HT-29 (cell line): ENCODE measurements at places on chromosomes 7 and 10.

DNA sequence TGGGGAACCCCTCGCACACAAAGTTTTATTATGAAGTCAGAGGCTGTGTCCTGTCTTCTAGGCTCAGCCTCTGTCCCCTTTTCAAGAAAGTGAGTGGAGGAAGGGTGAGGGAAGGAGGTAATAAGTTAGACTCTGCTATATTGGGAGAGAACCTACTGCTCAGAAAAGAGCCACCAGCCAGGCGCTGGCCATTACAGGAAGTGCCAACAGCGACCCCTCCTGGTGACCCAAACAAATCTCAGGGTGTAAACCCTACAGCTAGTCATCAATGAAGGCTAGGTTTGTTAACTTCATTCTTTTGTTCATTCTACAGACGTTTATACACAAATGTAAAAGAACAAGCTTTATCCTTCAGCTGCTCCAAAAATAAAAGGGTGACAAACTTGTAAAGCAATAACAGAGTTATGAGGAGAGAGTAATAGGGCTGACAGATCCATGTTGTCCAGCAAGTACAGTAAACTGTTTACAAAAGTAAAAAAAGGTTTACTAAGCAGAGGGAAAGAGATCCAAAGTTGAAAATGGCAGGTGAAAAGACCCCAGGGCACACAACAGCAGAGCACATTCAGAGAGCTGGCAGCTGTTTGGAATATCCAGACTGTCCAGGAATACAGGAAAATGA is 82.7 kb downstream of the FAM204A start:
- DNase-seq: peak; percentile 50

DNA sequence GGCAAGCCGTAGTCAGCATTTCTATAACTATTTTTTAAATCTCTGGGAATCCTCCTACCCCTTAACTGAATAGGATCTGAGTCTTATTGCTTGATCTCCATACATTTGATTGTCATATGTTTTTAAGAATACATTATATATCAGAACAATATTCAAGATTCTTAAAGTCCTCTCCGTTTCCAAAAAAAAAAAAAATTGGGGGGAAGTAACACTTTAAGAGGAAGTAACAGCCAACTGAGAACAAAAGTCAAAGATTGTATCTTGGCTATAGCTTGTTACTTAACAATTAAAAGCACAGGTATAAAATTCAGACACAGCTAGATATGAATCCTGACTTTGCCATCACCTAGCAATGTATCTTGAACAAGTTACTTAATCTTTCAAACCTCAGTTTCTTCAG is 169.9 kb upstream of the ADO start:
- no peak for DNase-seq

GRCh38 chr7:111363099-111363498 is 199.2 kb downstream of the IMMP2L start:
- no peak for DNase-seq

DNA sequence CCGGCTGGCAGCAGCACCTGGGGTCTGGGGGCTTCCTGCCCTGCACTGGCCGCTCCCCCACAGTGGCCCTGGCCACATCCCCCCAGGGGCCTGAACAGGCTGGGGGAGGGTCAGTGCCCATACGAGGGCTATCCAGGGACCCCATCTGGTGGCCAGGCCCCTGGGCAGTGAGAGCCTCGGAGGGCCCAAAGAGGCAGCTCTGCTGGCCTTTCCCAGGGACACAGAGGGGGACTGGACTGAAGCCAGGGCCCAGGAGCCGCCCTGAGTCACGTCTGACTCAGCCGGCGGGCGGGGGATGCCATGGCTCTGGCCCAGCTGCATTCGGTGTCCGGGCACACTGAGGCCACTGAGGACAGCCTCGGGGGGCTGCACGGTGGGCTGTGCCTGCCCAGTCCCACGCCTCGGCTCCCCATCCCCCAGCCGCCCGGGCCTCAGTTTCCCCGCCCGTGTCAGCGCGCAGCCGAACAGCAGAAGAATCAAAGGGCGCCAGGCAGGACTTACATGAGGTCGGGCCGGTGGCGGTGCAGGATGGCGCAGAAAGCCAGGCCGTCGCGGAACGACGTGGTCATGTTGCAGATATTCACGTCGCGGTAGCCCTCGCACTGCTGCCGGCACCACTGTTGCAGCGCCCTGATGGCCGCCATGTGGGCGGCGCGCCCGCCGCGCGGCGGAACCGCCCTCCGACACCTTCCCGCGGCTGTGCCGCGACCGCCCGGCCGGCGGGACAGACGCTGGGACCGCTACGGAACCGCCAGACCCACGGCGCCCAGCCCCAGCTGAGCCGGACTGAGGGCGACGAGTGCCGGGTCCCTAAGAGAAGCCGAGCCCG is at the start of gene MICALL2:
TSS of gene MICALL2 (minus strand) at position 788 of the 829 bp plus-strand sequence. CDS start at position 644, 144 bp downstream.
- DNase-seq: peak; percentile 90

DNA sequence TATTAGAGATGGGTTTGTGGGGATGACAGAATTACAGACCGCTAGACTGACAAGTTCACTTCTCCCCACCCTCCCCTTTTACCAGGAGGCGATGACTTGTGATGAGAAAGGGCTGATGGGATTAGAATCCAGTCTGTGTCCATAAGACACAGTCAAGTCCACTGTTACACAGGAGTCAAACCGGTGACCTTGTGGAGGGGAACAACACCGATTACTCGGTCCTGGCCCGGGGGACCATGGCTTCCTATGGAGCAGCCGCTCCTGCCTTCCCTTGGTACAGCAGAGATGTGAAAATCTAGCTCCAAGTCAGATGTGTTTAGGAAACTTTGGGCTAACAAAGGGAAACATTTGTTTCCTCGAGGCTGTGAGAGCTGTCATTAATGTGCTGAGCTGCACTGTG is 105.5 kb downstream of the ACTR3B start:
- DNase-seq: no peak

DNA sequence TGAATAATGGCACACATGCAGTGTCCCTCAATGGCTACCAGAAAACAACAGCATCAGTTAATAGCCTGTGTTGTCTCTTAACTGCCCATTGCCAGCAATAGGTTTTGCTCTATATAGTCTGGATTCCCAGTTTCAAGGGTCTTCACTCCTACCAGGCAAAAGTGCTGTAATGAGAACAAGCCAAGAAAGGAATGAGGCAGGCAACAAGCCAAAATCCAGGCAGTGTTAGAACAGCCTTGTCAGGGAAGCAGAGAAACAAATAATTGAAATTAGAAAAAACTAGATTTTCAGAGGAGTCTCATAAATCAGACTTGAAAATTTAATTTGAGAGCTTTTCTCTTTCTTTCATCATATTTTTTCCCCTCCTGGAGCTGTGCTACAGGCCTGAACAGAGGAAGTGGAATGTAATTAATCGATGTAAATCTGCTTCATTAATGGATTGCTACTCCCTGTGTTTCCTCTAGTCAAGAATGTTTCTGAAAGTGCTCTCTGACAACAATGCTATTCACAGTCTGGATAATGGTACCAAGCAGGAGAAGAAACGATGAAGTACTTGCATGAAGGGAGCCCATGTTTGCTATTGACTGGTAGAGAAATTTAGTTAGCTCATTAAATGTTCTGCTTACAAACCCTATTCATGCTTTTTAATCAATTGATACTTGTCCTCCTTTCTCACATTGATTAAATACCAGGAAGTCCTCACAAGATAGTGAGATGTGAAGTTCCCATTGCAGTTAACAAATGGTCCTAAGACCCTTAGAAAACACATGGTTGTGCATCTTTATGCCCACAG is 202.0 kb upstream of the LRRTM3 start:
- DNase-seq: no peak

- no peak for DNase-seq
Observed at GRCh38 chr7:144763291-144763690, 72.6 kb downstream of the TPK1 start.

DNA sequence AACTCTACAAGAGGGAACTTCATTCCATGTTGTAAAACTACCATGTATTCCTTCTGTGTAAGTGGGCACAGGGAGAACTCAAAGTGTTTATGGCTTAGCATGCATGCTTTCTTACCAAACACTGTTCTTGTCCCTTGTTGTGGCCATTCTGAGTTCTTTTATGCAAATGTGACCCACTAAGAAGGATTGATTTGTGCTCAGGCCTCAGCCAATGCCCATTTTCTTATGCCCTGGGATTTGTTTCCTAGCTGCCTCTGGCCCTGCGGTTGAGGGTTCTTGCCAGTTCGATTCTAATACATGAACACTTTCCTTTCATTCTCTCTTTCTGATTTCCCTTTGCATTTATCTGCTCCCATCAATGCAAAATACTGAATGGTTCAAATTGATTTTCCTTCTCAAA is 316.7 kb downstream of the NRG3 start:
- DNase-seq: no peak

DNA sequence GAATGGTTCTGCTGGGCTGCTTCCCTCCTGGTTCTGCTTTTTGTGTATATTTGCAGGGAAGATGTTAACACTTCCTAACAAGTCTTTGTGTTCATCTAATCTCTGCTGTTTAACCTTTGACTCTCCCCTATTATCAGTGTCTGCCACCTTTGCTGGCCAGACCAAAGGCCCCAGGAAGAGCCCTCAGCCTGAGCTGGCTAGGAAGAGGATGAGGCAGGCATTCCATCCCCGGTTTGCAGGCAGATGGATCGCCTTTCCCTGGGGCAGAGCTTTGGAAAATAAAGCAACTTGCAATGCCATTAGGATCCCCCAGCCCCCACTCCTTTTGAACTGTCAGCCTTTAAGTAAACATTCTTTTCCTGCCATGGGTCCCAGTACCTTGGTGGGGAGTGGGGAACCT is 19.0 kb downstream of the DPCD start:
- DNase-seq: no peak

GRCh38 chr7:158818325-158819213 is 10.7 kb downstream of the ESYT2 start:
- DNase-seq: peak; percentile 98

- peak; percentile 59 for DNase-seq
Observed at GRCh38 chr10:14586901-14587300, 187.8 kb downstream of the FAM107B start.

- no peak for DNase-seq
Observed at GRCh38 chr7:17227766-17228490, 70.5 kb upstream of the AHR start.

DNA sequence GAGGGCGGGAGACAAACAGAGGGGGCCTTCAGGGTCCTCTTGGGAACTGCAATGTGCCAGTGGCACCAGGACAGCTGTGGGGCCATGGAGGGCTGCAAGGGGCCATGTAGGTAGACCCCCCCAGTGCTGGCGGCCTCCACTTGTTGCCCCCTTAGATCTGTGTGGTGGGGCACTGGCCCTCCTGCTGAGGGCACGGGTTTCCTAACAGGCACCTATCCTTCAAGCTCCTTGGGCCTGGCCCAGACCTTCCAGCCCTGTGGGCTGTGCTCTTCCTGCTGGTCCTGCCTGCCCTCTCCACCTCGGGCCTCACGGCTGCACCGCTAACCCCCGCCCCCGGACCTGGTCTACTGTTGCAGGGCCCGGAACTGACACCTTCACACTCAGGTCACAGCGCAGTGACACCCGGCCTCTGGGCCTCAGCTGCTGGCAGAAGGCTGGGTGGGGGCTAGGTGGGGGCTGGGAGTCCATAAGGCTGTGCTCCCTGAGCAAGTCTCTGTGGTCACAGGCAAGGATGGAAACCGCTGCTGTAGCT is 12.6 kb downstream of the RASGEF1A start:
- DNase-seq: no peak

- no peak for DNase-seq
Observed at GRCh38 chr7:100372256-100372655, 1.0 kb upstream of the PILRA start.

DNA sequence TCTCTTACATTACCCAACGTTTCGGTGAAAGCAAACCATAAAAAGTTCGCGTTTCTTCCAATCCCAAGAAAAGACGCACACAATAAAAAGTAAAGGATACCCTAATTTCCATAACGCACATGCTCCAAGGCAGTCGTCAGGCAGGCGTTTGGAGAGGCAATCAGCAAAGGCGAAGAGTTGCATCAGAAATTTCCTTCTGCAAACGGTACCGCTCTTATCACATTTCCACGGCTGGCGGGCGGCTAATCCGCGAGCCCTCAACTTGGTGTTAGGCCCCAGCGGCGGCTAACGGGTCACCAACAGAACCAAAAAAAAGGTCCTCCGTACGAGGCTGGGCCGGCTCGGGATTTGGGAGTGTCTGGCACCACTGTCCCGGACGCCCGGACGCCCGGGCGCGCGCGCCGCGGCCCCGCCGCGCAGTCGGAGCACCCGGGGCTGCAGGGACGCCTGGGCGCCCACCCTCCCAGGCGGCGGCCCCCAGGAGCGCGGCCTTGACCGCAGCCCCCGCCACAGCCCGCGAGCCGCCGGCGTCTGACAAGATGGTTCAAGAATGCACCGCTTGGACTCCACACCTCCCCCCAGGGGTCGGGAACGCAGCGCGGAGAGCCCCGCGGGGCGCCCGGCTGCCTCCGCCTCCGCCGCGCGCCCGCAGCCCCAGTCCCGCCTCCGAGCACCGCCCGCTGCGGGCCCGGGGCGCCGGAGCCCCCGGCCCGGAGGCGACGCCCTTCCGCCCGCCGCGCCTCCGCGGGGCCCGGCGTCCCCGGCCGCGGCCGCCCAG is 9.8 kb upstream of the GRB10 start:
- DNase-seq: no peak
